Activated T-helper 1 cell treated with Interleukin-2 at 50 U/mL for 16 hours (primary cell): ENCODE measurements at places on chromosomes 6 and 20.
A peak's percentile ranks its signal among the peaks of the same experiment; 100 is the strongest.

DNA sequence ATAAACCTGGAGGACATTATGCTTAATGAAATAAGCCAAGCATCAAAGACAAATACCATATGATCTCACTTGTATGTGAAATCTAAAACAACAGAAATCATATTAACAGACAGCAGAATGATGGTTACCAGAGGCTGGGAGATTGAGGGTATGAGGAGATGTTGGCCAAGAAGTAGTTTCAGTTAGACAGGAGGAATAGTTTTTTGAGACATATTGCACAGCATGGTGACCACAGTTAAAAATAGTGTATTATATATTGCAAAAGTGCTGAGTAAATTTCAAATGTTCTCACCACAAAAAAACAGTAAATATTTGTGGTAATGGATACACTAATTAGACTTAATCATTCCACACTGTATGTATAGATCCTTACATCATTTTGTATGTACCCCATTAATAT is 1.8 kb downstream of the GABRR1 start:
- no peak for DNase-seq

DNA sequence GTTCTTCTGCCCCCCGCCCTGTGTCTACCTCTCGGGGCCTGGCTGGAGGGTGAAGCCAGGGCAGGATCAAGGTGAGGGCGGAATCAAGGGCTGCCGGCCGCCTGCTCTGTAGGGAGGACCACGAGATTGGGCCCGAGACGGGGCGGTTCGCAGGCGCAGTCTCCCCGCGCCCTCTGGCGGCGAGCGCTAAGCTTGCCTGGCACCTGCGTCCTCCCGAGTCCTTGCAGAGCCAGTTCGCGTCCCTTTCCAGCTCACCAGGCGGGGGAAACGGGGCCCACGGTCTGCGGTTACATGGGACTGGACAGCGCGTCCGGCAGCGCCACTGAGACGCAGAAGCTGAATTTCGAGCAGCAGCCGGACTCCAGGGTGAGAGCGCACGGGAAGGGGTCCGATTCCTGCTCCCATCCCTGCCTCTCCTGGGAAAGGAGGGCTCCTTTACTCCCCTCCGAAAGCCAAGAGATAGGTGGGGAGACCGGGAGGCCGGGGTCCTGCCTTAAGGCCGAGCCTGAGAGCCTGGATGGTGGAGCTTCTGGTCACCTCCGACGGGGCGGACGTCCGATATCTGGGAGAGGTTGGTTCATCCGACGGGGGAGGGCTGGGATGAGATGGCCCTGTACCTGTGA is 3.6 kb upstream of the MATN4 start:
- DNase-seq: peak; percentile 30

DNA sequence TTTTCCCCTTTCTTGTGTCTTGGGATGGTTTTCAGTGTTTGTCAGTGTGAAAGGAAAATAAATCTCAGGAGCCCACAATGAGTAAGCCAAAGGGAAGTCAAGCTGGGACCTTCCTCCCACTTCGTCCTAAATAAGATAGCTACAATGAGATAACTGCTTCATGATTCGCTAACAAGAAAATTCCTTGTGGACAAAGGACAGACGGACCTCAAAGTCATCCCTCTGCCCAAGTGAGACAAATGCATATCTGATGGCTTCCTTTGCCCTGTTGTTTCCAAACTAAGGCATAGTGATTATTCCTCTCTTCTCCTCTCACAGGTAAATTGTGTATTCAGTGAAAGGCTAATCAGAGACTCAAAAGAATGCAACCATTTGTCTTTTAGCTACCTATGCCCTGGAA is 26.1 kb upstream of the ADTRP start:
- no peak for DNase-seq

- no peak for DNase-seq
Observed at GRCh38 chr20:10800288-10800687, 126.5 kb upstream of the JAG1 start.

DNA sequence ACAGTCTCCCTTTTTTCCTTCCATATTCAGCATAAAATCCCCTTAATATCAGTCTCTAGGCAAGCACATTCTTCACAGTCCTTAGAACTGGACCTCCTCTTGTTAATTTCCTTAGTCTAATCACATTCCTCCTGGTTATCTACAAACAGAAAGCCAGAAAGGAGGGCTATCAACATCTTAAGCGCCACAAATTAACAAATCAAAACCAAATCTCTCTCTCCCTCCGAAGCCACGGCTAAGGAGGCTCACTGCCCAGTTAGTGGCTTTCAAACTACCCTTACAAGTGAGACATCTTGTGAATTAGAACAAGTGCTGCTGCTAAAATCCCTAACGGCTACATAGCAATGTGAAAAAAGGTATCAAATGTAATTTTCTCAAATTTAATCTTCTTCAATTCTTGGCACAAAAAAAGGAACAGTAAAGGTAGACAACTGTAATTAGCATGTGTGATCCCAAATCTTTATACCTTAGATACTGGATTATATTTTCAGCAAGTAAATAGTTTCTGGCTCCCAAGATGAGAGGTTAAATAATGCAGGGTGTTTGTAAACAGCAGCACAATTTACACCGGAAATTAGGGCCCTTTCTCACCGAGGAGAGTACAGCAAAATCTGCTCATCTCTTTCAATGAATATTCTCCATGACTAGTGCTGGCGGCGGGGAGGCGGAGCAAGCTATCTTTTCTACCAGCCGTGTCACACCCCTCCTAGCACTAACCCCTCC is 1.4 kb upstream of the TRIM39 start:
- DNase-seq: peak; percentile 64

DNA sequence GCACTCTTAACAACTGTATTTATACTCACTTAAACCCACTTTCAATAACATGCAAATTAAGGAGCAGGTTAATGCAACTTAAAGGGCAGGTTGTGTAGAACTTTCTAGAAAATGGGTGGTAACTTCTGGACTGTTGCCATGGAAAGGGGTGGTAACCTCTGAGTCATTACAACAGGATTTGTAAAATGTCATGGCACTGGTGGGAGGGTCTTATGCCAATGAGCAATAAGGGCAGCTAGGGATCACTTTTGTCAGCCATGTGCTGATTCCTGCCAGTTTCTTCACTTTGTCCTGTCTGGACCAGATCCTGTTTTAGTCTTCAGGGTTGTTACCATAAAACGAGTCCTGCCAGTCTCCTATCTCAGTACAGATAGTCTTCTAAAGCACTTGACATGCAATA is 560.5 kb upstream of the PTCHD4 start:
- no peak for DNase-seq

- DNase-seq: no peak
Observed at GRCh38 chr20:25468126-25469075, 60.9 kb downstream of the GINS1 start.

DNA sequence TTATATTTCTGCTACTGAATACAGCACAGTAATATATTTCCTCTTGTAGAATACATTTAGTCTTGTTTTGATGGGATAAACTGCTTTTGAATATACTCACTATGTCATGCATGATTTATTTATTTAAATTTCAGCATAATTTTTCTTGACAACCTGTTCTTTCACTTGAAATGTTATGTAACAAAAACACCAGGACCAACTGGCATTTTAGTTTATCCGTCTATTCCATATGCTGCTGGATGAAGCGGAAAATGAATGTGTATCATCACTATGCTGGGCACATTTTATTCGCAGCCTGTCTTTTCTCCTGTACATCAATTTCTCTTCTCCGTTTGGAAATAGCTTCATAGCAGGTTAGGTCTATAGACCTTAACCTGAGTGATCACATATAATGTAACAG is 206.8 kb upstream of the PLCB4 start:
- DNase-seq: no peak

DNA sequence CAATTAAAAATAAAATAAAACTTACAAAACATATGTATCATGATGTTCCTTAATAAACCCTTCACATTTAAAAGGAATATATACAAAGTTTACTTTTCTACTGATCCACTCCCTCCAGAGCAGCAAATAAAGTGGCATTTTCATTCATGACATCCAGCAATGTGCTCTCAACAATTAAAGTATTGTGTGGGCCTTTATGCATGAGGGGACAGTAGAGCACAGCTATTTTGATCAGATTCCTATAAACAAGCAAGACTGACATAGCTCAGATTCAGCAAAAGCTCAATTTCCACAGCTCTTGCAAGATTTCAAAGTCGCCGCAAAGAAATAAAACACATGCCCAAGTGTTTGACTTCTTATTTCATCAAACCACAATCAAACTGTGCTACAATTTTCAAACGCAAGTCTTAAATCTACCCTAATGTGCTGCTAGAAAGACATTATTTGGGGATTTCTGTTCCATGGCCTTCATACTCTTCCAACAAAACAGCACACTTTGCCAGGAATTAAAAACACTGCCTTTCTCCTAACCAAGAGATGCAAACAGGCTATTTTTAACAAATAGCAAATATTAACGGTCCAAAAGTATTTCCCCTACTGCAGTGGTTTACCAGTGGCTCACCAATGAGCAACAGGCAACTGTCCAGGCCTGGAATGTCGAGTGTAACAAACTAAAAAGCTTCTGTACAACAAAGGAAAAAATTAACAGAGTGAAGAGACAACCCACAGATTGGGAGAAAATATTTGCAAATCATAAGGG is 52.3 kb downstream of the MBOAT1 start:
- DNase-seq: no peak

DNA sequence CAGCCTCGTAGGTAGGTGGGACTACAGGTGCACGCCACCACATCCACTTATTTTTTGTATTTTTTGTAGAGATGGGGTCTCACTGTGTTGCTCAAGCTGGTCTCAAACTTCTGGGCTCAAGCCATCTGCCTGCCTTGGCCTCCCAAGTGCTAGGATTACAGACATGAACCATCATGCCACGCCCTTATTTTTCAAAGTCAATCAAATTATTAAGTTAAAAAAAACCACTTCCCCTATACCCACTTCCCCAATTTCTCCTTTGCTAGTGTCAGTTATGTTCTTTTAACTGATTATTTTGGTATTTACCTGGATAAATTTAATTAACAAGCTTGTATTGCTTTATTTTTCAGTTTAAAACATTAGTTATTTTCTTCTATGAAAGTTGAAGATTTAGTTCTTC is 49.6 kb downstream of the RIOK1 start:
- DNase-seq: no peak

- DNase-seq: no peak
Observed at GRCh38 chr20:6492271-6493055, 275.0 kb upstream of the BMP2 start.

- no peak for DNase-seq
Observed at GRCh38 chr6:109762166-109762565, 71.1 kb downstream of the FIG4 start.

DNA sequence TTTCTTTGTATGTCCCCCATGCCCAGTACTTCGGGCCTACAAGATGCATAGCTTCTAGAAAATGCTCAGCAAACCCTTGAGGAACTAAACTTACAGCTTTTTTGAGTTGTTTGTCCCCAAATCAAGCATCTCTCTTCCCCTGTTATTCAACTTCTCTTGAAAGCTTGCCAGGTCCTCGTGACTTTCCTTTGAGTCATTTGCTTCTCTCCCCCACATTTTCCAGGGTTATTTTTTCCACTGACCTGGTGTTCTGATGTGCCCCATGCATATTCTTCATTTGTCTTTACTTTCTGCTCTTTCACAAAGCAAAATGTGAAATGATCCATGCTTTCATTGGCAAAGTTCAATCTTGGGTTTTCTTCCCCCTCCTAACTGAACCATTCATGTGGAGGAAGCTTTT is 204.8 kb downstream of the TFAP2A start:
- no peak for DNase-seq

- no peak for DNase-seq
Observed at GRCh38 chr20:62607366-62608217, 34.7 kb upstream of the SLCO4A1 start.

DNA sequence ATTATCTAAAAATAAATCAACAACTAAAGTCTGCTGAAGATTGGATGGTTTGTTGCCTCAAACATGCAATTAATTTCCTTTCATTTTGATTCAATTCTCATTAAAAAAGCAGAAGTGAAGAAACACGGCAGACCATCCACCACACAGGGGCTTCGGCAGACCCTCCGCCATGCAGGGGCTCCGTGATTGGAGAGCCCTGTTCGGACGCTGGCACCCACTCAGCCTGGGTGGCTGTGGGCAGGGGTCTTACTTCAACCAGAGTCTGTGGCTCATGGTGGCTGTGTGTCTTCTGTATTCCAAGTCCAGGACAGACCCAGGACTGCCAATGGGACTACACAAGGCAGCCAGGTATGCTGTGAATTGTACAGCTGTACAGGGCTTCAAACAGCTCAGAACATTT is 86.9 kb upstream of the FRMD1 start:
- no peak for DNase-seq

DNA sequence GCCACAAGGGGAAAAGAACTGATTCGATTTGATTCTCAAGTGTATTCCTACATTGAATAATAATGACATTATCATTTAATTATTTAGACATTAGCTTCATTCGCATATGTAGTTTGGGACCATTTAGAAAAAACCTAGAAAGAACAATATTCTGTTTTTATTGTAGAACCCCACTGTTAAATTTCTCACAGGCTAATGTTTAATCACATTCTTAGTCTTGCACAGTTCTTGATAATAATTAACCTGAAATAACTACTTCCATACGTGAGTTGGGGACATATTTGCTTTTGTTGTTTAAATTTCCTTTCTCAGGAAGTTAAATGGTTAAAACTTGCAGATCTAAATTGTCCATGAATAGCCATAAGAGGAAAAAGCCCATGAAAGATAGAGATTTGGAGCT is 275.2 kb downstream of the TFAP2B start:
- no peak for DNase-seq

GRCh38 chr6:52016915-52017748 is 70.3 kb downstream of the PKHD1 start:
- DNase-seq: no peak

DNA sequence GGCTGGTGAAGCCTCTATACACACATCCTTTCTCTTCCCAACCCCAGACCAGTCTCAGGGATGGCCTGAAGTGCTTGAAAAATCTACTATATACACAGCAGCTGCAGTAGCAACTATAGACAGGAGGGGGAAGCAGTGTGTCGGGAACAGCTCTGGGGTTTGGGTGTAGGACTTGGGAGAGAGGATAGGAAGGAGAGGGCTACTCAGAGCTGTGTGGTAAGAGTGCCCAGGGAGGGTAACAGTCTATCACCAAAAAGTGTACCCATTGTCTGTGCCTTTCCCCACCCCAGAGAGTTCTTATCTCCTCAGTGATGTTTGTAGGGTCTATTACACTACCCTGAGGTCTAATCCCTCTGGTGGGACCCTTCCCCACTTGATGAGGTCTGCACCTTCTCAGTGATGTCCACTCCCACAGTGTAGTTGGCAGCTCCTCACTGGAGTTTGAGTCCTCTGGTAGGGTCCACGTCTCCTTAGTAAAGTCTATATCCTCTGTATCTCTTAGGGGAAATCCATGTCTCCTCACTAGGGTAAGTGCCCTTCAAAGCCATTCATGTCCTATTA is 1.5 kb upstream of the GGT7 start:
- DNase-seq: peak; percentile 19

DNA sequence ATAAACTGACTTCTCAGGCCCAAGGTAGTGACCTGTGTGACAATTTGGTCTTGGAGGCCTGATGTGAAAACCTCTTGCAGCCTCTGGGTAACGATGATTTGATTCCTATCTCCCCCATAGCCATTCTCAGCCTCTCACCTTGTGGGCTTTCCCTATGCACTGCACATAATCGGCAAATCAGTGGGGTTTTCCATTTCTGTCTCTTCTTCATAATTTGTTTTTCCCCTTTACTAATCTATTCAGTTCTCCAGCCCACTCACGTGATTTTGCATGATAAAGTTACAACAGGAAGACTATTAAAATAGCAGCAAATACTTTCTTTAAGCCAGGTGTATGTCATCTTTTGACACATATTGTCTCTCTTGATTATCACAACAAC is 893.7 kb downstream of the TFAP2A start:
- no peak for DNase-seq

GRCh38 chr20:48740292-48740649 is 87.5 kb downstream of the PREX1 start:
- DNase-seq: no peak

GRCh38 chr20:34736106-34736735 is 32.1 kb downstream of the TP53INP2 start:
- no peak for DNase-seq
